ENCODE measurements at places on chromosomes 12 and 14. TPM values are rescaled to one million over a fixed set of nuclear protein-coding genes. Genes with fewer than 3 reads are reported as not detected.
A peak's percentile ranks its signal among the peaks of the same experiment; 100 is the strongest.

DNA sequence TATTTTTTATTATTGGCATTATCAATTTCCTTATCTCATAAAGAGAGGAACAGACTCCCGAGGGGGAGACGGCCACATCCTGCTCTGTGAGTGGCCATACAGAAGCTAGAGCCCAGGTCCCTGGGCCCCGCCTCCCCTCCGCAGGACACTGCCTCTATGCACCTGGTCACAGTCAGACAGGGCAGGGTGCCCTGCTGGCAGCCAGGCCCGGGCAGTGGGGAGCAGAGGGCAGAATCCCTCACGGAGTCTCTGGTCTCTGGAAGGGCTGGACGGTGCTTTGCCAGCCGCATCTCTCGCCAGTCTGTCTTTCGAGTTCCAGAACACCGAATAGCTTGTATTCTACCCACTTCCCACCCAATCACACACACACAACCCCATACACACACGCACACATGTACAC lies 16.4 kb upstream of the CACNA2D4 start:
- no peaks in the 10 kb centered on the region for H3K36me3 ChIP-seq
- no peak overlapping the region for H3K27ac ChIP-seq
- H3K27me3 ChIP-seq = peaks cover 4% of the 10 kb centered on the region
- no peak for DNase-seq

GRCh38 chr12:113485330-113485729 lies 13.7 kb upstream of the LHX5 start:
- no peak overlapping the region for H3K27ac ChIP-seq
- no peak for DNase-seq
- no peak overlapping the region for H3K4me3 ChIP-seq
- peaks cover 67% of the 10 kb centered on the region for H3K27me3 ChIP-seq

GRCh38 chr14:59511916-59512575 lies 27.7 kb downstream of the JKAMP start:
- no peak overlapping the region for H3K4me3 ChIP-seq
- no peaks in the 10 kb centered on the region for H3K36me3 ChIP-seq
- no peaks in the 10 kb centered on the region for H3K4me1 ChIP-seq
- H3K27ac ChIP-seq = no peak overlapping the region
- DNase-seq = no peak
- peaks cover 5% of the 10 kb centered on the region for H3K27me3 ChIP-seq

GRCh38 chr12:76193961-76194360 lies 109.5 kb upstream of the NAP1L1 start:
- no peak overlapping the region for H3K4me3 ChIP-seq
- no peaks in the 10 kb centered on the region for H3K36me3 ChIP-seq
- no peak overlapping the region for H3K27ac ChIP-seq
- H3K27me3 ChIP-seq = no peaks in the 10 kb centered on the region
- H3K4me1 ChIP-seq = no peaks in the 10 kb centered on the region

DNA sequence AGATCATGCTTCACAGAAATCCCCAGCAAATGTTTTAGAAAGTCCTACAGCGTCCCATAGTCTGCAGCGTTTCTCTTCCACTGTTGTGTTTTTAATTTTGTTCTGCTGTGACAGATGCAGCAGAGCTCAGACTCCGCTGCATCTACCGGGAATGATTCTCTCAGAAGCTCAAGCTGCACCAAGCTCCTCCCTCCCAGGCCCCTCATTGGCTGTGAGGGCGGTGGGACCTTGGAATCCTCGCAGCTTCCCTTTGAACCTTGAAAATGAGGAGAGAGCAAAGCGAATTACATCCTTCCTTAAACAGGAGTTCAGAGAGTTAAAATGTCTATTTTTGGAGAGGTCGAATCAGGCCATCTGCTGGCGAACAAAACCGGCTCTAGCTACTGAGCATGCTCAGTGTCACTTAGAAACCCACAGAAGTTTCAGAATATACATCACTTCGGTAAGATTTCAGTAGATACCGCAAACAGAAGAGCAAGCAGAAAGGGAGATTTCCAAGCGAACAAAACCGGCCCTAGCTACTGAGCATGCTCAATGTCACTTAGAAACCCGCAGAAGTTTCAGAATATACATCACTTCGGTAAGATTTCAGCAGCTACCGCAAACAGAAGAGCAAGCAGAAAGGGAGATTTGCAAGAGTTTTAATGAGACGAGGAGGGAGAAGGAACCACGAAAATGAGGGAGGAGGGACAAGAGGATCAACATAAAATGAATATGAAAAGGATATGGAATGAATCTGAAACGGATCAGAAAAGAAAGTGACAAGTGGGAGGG lies at the start of gene ABCD2:
ABCD2 (minus strand) TSS at position 144 of the 774 bp plus-strand sequence. CDS start 188 bp downstream, outside the sequence.
- peaks cover 14% of the 10 kb centered on the region for H3K4me1 ChIP-seq
- H3K4me3 ChIP-seq = peak within 1 kb of the TSS; percentile 48
- H3K36me3 ChIP-seq = no peaks in the 10 kb centered on the region
- H3K27me3 ChIP-seq = no peaks in the 10 kb centered on the region

The DGLUCY gene
- total RNA-seq = 200 TPM

The CCDC184 gene
- total RNA-seq = 0.30 TPM

Measured in heart right ventricle (tissue), 16 donors.